ENCODE measurements at places on chromosomes 4 and X. TPM values are rescaled to one million over a fixed set of nuclear protein-coding genes. Genes with fewer than 3 reads are reported as not detected.

GRCh38 chr4:176043838-176044588, 21.6 kb upstream of the WDR17 start:
- H3K27ac ChIP-seq: no peak overlapping the region
- no peaks in the 10 kb centered on the region for H3K36me3 ChIP-seq
- no peak for DNase-seq
- peaks cover 7% of the 10 kb centered on the region for H3K27me3 ChIP-seq
- no peaks in the 10 kb centered on the region for H3K4me1 ChIP-seq

DNA sequence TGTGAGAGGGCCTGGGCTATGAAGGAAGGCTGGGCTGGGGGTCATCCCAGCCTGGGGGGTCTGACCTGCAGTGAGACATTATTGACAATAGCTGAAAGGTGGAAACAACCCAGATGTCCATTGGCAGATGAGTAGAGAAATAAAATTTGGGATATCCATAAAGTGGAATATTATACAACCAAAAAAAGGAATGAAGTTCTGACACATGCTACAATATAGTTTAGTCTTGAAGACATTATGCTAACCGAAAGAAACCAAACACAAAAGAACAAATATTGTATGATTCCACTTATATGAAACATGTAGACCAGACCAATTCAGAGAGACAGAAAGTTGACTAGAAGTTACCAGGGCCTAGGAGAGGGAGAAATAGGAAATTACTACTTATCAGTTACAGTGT, 44.7 kb downstream of the RTL5 start:
- H3K27ac ChIP-seq: no peak overlapping the region
- peaks cover 12% of the 10 kb centered on the region for H3K27me3 ChIP-seq
- no peak overlapping the region for H3K4me3 ChIP-seq

Gene FAM149A
- total RNA-seq: 1.4 TPM

Gene SPOCK3
- total RNA-seq: not detected

Gene TMA16
- total RNA-seq: 27.3 TPM

All from activated naive CD8-positive, alpha-beta T cell treated with anti-CD3 and anti-CD28 coated beads, Interleukin-2, amount 10 ng/mL, durations not matched to agents 7 days and 5 days (primary cell).